ENCODE measurements at places on chromosomes 5 and 9. TPM values are rescaled to one million over a fixed set of nuclear protein-coding genes. Genes with fewer than 3 reads are reported as not detected.

Gene SPATA31A3
- not detected for total RNA-seq

Gene ZNF608
- total RNA-seq: 41.0 TPM

Gene CERCAM
- 15.7 TPM for total RNA-seq

- H3K27ac ChIP-seq: no peak overlapping the region
- no peaks in the 10 kb centered on the region for H3K27me3 ChIP-seq
- DNase-seq: no peak
- no peak overlapping the region for H3K4me3 ChIP-seq
- peaks cover 9% of the 10 kb centered on the region for H3K4me1 ChIP-seq
- no peaks in the 10 kb centered on the region for H3K36me3 ChIP-seq
Observed at GRCh38 chr9:87661241-87661640, 64.7 kb upstream of the CTSL start.

DNA sequence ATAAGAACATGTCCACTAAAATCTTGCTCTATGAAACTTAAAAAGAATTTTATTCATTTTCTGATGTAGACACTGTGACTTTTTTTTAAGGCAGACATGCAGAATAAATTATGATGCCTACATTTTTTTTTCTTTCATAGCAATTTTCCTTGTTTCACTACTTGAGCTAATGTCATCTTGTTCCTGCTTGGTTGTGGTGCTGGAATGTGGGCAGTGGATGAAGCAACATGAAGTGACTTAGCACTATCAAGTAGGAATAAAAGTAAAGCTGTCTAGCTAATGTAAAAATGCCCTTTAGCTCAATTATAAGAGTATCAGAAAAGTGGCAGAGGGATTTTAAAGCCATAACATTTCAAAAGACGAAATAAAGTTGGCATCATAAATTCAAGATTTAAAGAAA lies 191.0 kb downstream of the ADAMTS6 start:
- H3K4me3 ChIP-seq: no peak overlapping the region
- no peaks in the 10 kb centered on the region for H3K36me3 ChIP-seq
- DNase-seq: no peak
- H3K27me3 ChIP-seq: no peaks in the 10 kb centered on the region

DNA sequence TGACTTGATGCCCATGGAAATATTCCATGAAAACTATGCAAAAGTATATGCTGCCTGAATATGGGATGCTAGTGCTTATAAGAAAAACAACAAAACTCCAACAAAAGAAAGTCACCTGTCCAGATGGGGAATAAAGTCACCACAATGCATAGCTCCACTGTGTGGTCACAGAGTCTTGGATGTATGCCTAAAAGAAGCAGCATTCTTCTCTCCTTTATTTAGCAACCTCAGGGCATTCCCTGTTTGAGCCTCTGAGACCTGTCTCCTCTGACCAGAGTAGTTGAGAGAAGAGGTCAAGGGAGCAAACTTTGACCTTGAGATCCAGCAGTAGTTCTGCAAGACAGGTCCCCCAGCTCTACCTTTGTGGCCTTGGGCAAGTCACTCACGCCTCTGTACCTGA lies 287.5 kb downstream of the MED10 start:
- H3K27ac ChIP-seq: no peak overlapping the region
- H3K4me1 ChIP-seq: no peaks in the 10 kb centered on the region
- H3K27me3 ChIP-seq: no peaks in the 10 kb centered on the region
- DNase-seq: no peak
- H3K4me3 ChIP-seq: no peak overlapping the region

DNA sequence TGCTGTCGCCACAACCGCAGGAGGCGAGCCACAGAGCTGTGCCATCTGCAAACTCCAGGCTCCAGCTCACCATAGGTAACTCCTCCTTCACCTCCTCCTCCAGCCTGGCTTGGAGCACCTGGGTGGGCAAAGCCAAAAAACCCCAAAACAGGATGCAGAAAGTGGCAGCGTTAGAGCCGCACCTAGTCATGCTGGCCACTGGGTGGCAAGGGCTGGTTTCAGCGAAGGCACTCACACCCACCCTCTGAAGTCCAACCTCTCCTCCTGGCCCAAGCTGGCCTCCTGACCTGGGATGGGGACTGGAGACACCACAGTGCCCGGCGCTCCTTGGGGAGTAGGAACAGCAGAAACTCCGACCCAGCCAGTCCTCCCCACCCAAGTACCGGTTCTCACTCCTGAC lies 28.7 kb upstream of the ZNF354B start:
- no peaks in the 10 kb centered on the region for H3K27me3 ChIP-seq
- H3K4me1 ChIP-seq: no peaks in the 10 kb centered on the region
- no peak overlapping the region for H3K27ac ChIP-seq
- DNase-seq: no peak

- H3K27me3 ChIP-seq: no peaks in the 10 kb centered on the region
- H3K4me3 ChIP-seq: no peak overlapping the region
- DNase-seq: no peak
- H3K36me3 ChIP-seq: no peaks in the 10 kb centered on the region
Observed at GRCh38 chr9:70106571-70106970, 62.9 kb downstream of the MAMDC2 start.
